Inflammatory macrophage treated with lipopolysaccharide for 1 hour (primary cell): ENCODE measurements at places on chromosomes 5 and 9.

GRCh38 chr9:35161713-35162604, at the start of gene UNC13B:
UNC13B (plus strand) TSS chr9:35162009; CDS start chr9:35162284, 275 bp downstream.
- peak; percentile 89 for DNase-seq

- no peak for DNase-seq
Observed at GRCh38 chr5:40021007-40021406, 596.2 kb upstream of the DAB2 start.

GRCh38 chr5:61731267-61731945, 399.3 kb downstream of the ZSWIM6 start:
- DNase-seq: no peak

GRCh38 chr9:22427226-22427880, 19.3 kb upstream of the DMRTA1 start:
- DNase-seq: no peak

DNA sequence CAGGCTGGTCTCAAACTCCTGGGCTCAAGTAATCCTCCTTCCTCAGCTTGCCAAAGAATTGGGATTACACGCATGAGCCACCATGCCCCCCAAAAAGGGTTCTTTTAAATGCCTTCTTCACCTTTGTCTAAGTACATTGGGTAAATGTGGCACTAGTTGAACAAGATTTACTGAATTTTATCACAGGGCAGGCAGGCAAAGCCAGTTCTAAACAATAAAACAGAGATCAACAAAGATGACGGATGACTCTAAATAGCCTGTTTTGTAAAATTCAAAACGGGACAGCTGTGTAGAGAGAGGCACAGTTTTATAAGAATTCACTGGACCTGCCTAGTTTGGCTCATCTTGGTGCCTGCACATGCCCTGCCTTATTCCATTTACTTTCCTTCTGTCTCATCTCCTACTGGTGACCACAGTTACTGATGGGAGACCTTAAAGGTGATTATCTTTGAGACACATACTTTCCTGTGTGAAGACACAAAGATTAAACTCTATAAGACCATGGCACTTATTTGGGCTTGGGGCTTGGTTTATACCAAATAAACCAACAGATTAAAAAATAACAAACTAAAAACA, 149.6 kb upstream of the DMRT1 start:
- DNase-seq: no peak

DNA sequence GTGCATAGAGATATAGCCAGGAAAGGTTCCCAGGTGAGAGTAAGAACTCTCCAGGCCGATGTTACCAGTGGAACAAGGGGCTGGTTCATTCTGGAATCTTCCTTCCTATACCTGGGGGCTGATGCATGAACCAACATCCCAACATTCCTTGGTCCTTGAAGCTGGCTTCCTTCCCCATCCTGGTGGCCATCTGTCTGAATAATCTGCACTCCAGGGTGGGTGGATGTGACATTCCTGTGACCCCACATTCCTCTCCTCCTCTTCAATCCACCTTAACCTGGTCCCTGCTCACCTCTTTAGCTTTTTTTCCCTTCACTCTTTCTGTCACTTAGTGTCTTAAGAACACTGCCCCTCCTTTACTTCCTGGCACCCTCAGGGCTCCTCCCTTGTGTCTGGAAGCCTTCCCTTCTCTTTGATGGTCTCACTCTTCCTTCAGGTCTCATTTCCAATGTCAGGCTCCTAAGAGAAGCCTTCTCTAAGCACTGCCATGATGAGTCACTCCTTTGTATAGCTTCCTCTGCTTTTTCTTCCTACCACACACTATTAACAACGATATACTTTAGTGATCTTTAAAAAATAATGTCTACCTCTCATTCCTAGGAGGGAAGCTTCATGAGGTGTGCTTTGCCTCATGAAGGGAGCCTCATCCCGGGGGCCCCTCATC, 80.3 kb downstream of the BOD1 start:
- no peak for DNase-seq

- no peak for DNase-seq
Observed at GRCh38 chr9:76510041-76510440, 51.1 kb downstream of the GCNT1 start.

GRCh38 chr5:2240118-2240904, 357.6 kb upstream of the IRX4 start:
- no peak for DNase-seq

DNA sequence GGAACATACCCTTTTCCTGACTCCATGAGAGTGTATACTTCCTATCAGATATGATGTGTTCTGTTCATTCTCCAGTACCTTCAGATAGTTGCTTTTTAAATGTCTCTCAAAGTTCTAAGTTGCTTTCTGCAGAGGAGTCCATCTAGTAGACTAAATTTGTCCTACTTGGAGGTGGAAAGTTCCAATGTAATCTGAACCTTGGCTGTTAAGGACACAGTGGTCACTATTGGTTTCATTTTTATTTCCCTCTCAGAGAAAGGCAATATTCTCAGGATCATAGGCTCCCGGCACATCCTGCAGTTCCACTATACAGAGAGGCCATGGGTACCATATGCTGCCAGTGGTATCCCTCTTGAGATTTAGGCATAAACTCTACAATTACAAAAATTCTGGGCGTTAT, 634.6 kb downstream of the LRRC70 start:
- DNase-seq: no peak

DNA sequence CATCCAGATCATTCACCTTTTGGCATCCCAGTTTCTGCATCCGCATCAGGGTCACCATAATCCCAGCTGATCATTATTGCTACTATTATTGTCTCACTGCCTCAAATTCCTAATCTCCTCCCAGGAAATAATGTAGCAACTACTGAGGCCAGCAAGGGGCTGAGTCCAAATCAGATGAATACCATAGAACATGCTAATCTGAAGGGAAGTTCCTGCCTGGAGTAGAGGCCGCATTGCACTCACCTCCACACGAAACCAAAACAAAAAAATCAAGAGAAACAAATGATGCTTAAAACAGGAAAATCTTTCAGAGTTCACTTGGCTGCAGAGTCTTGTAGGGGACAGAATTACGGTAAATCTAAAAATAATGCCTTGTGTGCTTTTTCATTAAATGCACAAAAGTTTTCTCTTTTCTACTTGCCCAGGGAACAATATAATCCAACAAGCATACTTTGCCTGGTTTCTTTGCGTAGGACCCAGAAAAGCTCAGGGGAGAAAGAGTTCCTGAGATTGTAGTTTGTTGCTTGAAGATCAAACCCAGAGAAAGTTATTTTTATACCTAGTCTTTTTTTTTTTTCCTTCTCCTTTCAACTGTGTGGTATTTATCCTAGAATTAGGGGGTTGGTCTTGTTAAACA, 87.7 kb upstream of the KLF4 start:
- DNase-seq: no peak

DNA sequence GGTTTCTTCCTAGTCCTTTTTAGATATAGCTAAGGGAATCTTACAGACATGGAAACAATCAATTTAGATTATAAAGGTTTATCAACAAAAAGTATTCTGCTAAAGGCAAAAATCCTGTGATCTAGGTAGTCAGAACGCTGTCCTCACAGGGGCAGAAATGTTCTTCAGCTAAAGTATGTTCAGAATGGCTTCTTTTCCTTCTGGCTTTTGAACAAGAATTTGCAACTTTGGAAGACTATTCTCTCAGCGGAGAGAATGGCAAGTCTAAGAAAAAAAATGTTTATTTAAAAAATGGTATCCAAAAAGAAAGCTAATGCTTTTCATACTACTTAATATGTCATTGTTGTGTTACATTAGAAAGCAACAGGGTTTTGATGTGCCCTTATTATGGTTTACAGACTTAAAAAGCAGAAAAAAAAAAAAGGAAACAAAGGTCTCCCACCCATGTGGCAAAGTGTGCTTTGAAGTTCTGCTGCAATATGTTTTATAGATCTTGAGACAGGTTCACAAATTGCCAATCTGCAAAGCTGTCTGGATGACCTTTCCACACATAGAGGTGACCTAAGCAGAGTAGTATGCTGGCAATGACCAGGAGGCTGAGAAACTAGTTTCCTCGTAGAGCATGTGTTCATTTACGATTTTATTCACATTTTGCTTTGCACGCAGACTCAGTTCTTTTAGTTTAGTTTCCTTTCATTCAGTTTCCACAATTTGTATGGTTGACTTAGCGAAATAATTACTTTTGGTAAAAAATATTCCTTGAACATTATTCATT, 45.1 kb upstream of the PJA2 start:
- no peak for DNase-seq

- no peak for DNase-seq
Observed at GRCh38 chr9:114080773-114081440, 2.8 kb upstream of the AMBP start.

GRCh38 chr5:149035372-149035790, 27.5 kb downstream of the SH3TC2 start:
- peak; percentile 87 for DNase-seq

GRCh38 chr5:165349735-165350134, 1844.3 kb downstream of the MAT2B start:
- DNase-seq: peak; percentile 35

- DNase-seq: no peak
Observed at GRCh38 chr5:152164860-152165259, 240.2 kb upstream of the GLRA1 start.

- DNase-seq: peak; percentile 93
Observed at GRCh38 chr9:130073373-130073772, 19.7 kb downstream of the GPR107 start.

GRCh38 chr5:39238366-39239105, 19.2 kb upstream of the FYB1 start:
- no peak for DNase-seq

GRCh38 chr5:113572716-113573115, 59.2 kb downstream of the YTHDC2 start:
- no peak for DNase-seq

GRCh38 chr9:113588936-113589335, 125.4 kb downstream of the RGS3 start:
- DNase-seq: no peak

- no peak for DNase-seq
Observed at GRCh38 chr9:437066-437465, 222.4 kb downstream of the DOCK8 start.

DNA sequence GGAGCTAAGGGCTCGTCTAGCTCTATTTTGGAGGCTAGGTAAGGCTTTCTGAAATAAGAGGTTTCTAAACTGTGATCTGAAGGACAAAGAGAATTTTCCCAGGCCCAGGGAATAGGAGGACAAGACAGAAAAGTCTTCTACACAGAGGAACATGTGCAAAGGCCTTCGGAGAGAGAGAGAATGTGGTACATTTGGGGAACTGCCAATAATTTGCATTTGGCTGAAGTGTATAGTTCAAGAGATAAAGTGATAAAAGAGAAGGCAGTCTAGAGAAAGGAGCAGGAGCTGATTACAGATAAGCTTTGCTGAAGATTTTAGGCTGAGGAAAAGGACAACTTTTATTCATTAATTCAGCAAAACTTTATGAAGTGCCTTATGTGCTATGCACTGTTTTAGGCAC, 214.4 kb upstream of the ELL2 start:
- no peak for DNase-seq

DNA sequence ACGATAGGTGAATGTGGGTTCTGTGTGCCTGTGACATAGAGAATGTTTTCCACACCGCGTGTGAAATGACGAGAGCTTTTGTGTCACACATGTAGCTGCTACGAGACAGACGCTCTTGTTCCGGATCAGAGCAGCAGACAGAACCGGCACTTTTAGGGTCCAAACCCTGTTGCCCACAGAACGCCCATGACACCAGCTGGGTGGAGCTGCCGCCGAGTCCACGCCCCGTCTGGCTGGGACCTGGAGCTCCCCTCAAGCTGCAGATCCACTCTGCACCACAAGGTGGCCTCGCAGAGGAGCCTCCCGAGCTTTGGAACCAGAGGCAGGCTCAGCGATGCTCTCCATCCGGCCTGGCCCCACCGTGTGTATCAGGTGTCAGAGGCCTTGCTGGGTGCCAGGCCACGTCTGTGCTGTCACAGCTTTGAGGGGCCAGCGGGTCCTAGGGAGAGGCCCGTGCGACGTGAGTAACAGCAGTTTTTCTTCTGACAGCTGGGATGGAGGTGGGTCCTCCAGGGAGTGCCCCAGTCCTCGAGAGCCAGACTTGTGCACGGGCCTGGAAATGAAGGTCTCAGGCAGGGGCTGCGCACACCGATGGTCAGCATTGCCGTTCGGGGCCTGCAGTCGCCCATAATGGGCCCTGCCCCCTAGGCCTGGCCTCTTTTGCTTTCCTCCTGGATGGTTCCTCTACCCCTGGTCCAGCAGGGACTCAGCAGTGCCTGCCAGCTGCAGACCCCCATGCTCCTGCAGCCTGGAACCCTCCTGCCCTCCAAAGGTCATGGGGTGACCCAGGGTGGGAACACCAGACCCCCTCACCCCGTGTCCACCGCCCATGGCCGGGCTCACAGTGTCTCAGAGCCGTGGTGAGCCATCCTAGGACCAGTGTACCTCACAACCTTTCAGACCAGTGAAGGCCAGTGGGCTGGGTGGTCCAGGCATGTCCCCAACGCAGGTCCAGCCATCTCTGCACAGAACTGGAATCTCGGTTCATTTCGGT, 2.5 kb upstream of the LRRC14B start:
- DNase-seq: peak; percentile 57
